ENCODE measurements at places on chromosomes 2 and 18.

- no peak for DNase-seq
Measured at GRCh38 chr2:164782323-164782722, 59.3 kb downstream of the COBLL1 start.

- DNase-seq, result no peak
Measured at GRCh38 chr2:133503323-133503722, 64.9 kb downstream of the NCKAP5 start.

DNA sequence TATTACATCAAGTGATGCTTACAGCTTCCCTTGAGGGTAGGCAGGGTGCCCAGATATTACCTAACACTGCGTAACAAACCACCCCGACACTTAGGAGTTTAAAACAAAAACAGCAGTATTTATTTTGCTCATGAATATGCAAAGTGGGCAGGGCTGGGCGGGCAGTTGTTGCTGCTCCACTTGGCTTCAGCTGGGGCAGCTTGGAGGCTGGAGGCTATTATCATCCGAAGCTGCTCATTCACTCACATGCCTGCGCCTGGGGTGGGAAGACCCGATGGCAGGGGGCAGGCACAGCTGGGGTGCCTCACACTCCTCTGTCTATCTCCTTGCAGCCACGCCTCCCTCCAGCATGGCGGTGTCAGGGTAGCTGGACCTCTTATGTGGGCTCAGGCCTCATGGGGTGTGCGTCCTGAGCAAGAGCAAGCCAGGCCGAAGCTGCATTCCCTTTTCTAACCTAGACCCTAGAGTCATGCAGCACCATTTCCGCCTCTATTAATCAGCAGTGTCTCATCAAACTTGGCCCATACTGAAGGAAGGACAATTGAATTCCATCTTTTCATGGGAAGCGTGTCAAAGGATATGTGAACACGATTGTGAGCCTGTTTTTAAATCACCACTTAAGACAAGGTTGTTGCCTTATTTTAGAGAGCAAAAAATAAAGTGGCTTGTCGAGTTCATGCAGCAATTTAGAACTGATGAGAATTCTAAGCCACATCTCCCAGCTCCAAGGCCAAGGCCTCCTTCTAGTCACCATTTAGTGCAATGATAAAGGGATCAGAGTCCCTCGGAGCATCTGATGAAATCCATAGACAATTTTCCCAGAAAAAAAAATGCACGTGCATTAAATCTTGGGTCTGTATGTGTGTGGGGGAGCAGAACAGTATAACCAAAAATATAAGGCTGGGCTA lies 54.9 kb downstream of the SDC1 start:
- DNase-seq, result no peak

GRCh38 chr2:113876503-113877387 lies 13.1 kb upstream of the ACTR3 start:
- peak; percentile 86 for DNase-seq

DNA sequence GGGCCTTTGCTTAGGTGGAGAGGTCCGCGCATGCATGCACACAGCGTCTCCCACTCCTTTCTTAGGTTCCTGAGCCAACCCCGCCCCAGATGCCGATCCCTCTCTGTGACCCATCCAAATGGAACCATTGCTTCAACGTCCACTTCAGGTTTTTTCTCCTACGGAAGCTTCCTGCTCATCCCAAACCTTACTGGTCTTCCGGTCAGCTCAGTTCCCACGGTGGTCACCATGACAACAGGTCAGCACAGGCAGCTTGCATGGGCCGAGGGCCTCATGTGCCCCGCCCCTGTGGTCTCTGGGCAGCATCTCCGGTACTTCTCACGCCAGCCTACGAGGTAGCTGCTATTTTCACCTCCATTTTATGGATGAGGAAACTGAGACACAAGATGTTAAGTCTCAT lies 163.7 kb downstream of the SOCS6 start:
- no peak for DNase-seq

DNA sequence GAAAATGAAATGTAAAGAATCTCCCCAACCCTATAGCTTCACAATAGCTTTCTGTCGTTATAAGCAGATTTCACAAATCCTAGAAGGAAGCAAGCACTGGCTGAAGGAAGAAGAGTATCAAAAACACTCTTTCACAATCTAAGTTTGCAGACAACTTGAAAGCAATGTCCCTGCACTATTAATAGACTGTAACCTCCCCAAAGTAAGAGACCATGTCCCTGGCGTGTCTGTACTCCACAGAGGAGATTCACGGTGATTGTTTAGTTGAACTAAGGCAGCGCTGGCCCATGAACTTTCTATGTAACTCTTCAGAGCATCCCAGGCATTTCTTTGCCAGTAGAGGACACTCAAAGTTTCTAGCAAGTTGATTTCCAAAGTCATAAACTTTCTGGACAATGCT lies 128.0 kb upstream of the HNRNPA3 start:
- no peak for DNase-seq

- DNase-seq, result no peak
Measured at GRCh38 chr18:56185126-56185525, 453.3 kb downstream of the TXNL1 start.

DNA sequence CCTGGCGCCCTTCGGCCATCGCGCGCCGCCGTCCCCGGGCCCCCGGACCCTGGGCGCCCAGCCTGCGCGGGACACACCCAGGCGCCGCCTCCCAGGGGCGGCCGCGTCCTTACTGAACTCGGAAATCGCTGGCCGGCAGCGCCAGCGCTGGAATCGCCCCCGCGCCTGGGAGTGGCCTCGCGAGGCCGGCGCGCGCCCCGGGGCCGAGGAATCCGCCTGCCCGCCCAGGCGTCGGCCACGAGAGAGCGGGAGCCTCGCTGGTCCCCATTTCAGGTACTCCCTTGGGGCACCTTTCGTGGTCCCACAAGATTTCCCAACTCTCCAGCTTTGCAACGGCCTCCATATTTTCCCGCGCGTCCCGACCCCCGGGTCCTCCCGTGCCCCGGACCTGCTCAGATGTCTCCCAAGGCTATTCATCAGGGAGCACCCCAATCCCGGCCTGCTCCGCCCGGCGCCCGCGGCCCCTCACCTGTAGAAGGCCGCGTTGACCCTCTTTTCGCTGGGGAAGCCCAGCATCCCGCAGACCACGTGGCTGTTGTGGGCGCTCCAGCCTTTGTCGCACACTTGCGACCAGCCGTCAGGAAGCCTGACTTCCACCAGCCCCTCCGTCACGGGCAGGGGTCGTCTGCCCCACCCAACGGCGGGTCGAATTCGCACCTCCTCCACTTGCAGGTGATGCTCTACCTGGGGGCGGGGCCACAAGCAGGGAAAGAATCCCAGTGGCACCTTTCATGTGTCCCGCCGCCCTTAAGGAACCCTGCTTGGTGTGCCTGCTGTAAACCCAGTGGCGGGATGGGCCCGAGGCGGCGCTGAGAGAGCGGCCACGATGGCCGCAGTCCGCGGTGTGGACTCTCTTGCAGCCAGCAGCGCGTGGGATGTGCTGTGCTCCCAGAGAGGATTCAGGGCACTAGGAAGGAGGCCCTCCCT lies 4.6 kb downstream of the LOXL3 start:
- no peak for DNase-seq

DNA sequence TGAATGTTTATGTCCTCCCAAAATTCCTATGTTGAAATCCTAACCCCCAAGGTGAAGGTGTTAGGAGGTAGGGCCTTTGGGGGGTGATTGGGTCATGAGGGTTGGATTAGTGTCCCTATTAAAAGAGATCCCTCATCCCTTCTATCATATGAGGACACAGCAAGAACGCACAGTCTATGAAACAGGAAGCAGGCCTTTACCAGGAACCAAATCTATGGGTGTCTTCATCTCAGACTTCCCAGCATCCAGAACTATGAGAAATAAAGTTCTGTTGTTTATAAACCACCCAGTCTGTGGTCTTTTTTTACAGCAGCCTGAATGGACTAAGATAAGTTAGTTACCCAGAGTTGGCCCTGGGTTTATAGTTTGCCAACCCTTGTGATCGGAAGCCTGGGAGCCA lies 153.1 kb downstream of the INO80D start:
- DNase-seq, result no peak

DNA sequence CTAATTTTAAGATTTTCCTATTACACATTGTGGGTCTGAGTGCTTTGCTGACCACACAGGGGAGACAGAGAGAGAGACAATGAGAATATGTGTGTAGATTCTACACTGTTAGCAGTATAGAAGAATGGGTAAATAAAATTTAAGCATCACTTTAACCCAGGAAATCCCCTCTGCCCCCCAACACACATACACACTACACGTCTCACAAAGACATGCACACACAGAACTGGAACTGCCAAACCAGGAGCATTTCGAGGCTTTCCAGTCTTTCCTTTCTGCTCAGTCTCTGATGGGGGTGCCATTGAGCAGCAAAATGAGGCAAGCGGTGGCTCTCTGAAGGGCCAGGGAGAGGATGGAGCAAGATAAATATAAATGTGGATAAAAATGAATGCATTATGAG lies 2.5 kb downstream of the MERTK start:
- DNase-seq, result no peak

GRCh38 chr2:39464864-39465263 lies 27.8 kb upstream of the MAP4K3 start:
- no peak for DNase-seq

DNA sequence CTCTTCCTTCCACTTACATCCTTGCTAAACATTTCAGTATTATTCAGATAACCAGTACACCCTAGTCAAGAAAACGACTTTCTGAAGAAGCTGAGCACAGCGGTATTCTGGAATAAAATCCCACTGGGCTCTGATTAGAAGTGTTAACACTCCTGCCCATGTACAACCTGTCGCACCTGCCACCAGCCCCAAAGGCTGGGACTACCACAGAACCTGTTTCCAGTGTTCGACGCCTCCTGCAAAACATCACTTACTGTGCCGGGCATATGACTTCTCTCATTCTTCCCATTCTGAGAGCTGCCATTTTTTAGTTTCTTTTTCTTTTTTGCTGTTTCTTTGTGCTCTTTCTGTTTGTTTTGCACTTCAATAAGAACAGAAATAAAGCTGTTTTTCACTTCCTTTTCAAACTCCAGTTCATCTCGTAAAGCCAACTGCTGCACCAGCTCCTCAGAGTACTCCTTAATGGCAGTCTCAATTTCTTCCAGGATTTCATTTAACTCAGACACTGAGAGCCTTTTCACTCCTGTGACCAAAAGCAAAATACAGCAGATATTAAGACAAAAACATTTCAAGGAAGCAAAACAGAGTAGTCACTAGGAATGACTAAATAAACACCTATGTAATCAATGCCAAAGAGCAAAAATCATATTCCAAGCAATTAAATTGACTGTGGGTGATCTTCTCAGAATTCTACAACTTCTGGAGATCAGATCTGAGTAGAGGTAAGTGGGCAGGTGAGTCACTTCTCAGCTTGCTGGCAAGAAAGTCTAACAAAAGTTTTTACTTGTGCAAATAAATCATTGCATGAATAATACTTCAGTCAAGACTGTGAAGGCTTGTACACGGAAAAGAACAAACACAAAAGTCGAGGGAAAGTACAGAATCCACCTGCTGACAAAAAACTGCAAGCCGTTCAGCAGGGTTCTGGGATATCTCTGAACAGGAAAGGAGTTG lies 19.3 kb downstream of the FEZ2 start:
- no peak for DNase-seq

DNA sequence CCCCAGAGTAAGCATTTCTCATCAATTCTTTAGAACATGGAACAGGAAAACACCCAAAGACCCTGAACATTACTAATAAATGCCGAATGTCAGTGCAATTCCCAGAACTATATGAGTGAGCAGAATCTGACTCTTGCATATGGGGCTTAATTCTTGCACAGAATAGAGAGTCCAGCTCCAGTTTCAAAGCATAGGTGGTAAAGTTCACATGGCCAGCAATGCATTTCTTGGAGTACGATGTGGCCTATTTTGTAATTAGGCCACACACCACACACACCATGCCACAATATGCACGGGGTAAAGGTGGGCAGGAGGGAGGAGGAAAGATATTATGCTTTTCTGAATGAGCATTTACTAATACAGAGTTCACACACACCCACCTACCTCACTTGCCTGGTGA lies 56.5 kb downstream of the PLA2R1 start:
- DNase-seq, result no peak

DNA sequence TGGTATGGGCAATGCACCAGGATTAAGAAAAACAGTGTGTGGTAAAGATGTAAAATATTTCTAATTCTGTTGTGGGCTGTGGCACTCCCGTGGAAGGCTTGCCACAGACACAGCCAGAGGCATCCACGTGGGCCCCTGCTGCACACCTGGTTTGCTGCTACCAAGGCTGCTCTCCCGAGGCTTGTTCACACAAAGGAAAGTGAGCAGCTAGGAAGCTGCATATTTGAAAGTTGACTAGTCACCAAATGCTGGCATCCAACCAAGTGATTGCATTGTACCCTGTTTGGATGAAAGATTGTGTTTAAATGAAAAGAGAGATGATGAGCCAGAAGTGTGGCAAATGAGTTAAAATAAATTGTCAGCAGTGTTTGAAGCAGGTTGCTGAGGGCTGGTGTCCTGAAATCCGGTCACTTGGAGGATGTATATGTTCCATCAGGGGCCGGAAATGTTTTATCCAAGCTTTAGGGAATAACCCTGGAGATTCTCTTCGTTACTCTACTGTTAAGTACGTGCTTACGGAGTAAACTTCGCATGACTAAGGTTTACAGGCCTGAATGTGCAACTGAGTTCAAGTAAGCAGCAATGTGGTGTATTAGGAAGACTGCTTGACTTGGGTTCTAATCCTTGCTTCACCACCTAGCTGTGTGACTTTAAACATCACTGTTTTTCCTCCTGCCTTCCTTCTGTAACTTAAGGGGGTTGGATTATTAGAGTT lies 86.1 kb downstream of the MSH2 start:
- DNase-seq, result no peak

DNA sequence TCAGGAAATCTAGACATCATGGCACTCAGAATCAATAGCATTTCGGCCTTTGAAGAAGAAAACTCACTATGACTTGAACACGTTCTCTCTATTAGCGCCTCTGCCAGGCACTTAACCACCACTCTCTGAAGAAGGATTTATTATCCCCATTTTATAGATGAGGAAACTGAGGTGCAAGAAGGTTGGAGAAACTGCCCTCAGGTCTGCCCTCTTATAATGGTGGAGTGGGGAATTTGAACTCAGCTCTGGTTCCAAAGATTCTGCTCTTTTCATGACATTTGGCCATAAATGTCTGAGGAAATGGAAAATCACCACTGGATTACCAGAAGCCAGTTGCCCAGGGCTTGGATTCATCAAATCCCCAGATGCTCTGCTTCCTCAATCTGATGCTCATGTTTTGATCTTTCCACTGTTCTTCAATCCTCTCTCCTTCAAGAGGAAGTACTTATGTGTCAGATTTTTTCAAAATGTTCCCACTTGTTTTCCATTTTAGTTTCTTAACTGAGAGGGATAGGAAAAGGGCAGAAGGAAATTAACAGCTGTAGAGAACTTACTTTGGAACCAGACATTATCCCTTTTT lies 68.1 kb downstream of the ANTXR1 start:
- DNase-seq, result no peak

GRCh38 chr2:227153758-227154486 lies 10.1 kb downstream of the COL4A4 start:
- no peak for DNase-seq

- DNase-seq, result no peak
Measured at GRCh38 chr2:196406-196805, 67.4 kb downstream of the SH3YL1 start.

DNA sequence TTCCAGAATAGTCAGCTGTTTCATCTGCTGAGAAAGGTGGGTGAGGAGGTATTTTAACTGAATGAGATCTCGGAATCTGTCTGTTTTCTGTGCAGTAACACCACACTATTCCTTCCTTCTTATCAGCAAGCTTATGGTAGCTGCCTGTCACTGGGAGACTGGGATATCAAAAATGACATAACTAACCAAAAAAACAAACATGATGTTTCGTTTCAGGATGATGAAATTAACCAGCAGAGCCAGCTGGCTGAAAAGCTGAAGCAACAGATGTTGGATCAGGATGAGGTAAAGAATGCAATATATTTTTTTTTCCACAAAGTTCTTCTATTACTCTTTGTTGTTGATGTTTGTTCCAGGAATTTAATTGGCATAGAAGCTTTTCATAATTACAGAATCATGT lies 59.8 kb upstream of the LYPD6B start:
- no peak for DNase-seq

Measured in CD4-positive, alpha-beta T cell treated with Interleukin-10 for 1 hour (primary cell).